Urinary bladder (tissue), 4 donors: ENCODE measurements at places on chromosomes 16 and 17. TPM values are rescaled to one million over a fixed set of nuclear protein-coding genes. Genes with fewer than 3 reads are reported as not detected.

DNA sequence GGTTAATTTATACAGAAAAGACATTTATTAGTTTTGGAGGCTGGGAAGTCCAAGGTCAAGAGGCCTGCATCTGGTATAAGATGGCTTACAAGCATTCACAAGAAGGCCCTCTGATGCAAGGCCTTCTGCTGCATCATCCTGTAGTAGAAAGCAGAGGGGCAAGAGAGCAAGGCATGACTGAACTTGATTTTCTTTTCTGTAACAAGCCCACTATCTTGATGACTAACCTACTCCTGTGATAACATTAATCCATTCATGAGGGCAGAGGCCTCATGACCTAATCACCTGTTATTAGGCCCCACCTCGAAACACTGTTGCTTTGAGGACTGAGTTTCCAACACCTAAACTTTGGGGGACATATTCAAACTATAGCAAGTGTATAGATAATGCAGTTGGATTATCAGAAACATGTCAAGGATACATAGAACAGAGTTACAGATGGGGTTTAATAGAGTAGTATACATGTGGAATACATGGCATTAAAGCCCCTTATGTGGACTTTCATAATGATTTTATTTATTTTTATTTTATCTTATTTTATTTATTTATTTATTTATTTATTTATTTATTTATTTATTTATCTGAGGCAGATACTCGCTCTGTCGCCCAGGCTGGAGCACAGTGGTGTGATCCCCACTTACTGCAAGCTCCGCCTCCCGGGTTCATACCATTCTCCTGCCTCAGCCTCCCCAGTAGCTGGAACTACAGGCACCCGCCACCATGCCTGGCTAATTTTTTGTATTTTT lies 88.2 kb downstream of the CHD9 start:
- DNase-seq = no peak

DNA sequence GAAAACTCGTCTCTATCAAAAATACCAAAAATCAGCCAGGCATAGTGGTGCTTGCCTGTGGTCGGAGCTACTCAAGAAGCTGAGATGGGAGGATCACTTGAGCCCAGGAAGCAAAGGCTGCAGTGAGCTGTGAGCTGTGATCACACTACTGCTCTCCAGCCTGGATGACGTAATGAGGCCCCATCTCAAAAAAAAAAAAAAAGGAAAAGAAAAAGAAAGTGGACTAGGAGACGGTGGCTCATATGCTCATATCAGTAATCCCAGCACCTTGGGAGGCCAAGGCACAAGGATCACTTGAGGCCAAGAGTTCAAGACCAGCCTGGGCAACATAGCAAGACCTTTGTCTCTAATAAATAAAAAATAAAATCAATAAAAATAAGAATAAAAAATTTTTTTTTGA lies 8.8 kb upstream of the SUMO2 start:
- DNase-seq = no peak

Gene ITGB4
- 22.4 TPM for total RNA-seq

Gene MLX
- 17.1 TPM for total RNA-seq
